ENCODE measurements at places on chromosomes 16 and 17.

DNA sequence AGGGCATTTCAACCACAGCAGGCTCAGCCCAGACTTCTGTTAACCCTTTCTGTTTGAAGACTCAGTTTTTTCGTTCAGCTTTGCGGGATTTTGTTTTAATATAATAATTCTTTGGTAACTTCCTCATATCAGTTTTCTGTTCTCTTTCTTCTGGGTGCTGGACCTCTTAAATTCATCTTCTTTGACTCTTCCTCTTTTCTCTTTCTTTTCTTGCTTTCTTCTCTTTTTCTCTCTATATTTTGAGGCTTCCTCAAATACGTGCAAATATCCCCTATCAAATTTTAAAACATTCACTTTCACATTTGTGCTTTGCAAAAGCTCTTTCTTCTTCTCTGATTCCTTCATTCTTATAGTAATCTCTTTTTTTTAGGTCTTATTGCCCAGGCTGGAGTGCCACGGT lies 136.3 kb downstream of the HS3ST3B1 start:
- DNase-seq: no peak

GRCh38 chr16:71440669-71441347 lies 1.0 kb downstream of the TLE7 start:
- DNase-seq: no peak

- no peak for DNase-seq
Measured at GRCh38 chr16:46947900-46948547, 25.4 kb downstream of the DNAJA2 start.

DNA sequence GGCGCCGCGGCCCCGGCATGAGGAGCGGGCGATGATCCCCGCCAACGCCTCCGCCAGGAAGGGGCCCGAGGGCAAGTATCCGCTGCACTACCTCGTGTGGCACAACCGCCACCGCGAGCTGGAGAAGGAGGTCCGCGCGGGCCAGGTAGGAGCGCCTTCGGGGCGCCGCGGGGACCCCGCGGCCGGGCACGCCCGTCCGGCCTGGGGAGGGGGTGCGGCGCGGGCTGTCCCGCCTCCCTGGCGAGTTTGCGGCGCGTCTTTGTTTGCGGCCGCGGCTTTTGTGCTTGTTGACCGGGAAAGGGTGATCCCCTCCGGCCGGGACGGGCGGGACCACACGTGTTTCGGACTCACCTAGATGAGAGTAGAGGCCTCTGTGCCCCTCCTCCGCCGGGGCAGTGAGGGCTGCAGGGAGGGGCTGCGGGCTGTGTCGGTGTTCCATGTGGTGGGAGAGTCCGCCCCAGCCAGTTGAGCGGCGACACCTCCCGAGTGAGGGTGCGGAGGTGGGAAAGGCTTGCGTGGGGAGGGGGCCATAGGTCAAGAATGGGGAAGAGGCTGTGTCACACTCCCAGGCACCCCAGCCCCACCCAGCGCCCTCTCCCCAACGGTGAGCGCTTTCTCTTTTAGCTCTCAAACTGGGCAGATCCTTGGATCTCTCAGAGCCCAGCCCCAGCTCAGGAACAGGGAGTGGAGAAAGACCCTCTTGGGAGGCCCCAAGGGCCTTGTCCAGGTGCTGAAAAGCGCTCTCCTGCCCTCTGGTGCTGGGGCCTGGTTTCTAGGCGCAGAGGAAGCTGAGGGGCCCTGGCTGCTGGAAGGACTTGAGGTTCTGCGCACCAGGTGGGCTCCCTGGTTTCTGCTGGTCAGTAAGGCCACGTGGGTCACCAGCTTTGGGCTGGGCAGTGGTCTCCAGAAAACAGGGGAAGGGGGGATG lies 923 bp downstream of the ANKRD13B start:
- no peak for DNase-seq

DNA sequence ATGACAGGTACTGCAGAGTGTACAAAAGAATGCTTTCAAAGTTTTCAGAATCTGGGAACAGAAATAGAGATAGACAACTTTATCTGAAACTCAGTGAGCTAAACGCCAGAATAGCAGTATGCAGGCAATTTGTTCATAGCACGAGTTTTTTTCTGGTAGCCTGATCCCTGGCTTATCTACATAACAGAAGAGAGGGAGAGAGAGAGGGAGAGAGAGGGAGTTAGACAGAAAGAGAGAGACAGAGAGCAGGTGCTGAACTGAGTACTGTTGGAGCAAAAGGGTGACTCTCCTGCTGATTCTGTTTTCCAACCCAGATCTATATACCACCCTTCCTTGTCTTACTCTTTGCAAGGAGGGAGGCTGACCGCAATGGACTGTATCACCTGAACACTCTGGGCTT lies 388.0 kb upstream of the CA10 start:
- DNase-seq: no peak

- DNase-seq: no peak
Measured at GRCh38 chr16:83145297-83145696, 518.5 kb downstream of the CDH13 start.

- DNase-seq: no peak
Measured at GRCh38 chr16:78286065-78286464, 186.6 kb downstream of the WWOX start.

- no peak for DNase-seq
Measured at GRCh38 chr16:466651-467050, 41.2 kb downstream of the RAB11FIP3 start.

DNA sequence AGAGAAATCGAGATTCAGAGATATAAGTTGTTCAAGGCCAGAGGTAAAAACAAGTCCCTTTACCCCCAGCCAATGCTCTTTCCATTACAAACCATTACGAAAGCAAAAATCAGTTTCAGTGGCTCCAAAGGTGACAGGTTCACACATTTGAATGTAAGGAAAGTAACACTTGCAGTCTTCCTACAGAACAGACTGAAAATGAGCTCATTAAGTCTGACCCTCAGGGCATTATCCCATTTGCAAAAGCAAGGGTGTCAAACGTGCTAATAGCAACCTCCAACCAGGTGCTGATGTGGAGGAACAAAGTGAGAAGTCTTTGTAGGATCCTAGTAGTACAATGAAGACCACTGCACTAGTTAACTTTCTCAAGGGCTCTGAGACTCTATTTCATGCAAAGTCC lies 65.2 kb downstream of the XPO6 start:
- no peak for DNase-seq

- no peak for DNase-seq
Measured at GRCh38 chr17:49406421-49407061, 8.1 kb downstream of the PHB1 start.

GRCh38 chr17:29197516-29198272 lies 17.5 kb upstream of the MYO18A start:
- DNase-seq: no peak

Measured in NCI-H2029 (cell line).